Epithelial cell of proximal tubule (primary cell): ENCODE measurements at places on chromosomes 3 and 15.

DNA sequence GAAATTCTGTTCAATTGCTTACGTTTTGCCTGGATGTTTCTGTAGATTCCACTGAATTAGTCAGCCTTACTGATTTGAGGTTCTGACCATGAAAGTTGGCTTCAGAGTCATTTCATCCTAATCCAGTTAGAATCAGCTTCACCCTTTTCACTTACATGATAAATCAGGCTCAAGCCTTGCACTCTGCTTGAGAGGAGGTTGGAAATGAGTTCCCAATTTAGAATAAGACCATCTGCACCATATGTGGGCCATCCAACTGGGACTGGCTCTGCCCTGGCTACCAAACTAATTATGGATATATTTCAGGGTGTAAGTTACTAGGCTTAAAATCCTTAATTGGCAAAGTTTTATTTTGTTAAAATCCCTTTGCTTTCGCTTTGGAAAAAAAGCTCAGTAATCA, 255.7 kb downstream of the CHL1 start:
- DNase-seq = no peak

- no peak for DNase-seq
Measured at GRCh38 chr3:69087030-69087791, 2.5 kb downstream of the ARL6IP5 start.

DNA sequence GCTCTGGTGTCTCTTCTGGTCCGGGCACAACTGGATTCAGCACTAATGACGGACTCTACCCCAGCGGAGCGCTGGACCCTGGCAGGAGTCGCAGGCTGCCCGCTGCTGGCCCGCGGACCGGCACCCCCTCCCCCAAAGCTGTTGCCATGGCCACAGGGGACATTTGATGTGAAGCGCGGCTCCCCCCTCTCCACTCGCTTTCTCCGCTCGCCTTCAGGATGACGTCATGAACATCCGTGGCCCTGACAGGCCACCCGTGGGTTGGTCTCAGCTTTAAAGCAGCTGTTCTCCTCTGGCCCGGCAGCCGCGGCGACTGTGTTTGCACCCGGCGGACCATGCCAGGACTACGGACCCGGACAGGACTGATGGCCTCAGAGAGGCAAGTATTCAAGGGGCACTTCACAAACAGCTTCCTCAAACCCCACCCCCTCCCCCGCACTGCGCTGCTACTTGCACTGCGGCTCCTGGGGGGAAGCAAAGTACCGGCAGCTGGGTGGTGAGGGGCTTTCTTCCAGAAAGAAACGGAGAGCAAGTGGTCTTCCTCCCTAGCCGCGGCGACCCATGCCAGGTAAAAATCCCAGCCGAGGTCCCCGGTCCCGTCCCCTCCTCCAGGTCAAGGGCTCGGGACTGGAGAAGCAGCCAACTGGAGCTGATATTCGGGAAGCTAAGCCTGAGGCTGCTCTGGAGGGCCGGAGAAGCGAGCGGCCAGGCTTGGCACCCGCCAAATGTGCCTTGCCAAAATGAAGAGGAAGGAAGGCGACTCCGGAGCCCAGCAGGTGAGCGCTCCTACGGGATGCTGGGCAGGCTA, 16.6 kb upstream of the AEN start:
- DNase-seq = no peak

GRCh38 chr3:175741951-175742350, 882.8 kb downstream of the NAALADL2 start:
- no peak for DNase-seq

GRCh38 chr3:58082047-58082446, 73.8 kb downstream of the FLNB start:
- DNase-seq = no peak

GRCh38 chr15:88794001-88794400, 9.2 kb upstream of the ACAN start:
- DNase-seq = no peak

- DNase-seq = no peak
Measured at GRCh38 chr3:172309741-172310427, 138.4 kb downstream of the GHSR start.
